ENCODE measurements at places on chromosomes 16 and 17.
A peak's percentile ranks its signal among the peaks of the same experiment; 100 is the strongest.

GRCh38 chr17:77382966-77383612, 242.3 kb downstream of the SEC14L1 start:
- DNase-seq: no peak

DNA sequence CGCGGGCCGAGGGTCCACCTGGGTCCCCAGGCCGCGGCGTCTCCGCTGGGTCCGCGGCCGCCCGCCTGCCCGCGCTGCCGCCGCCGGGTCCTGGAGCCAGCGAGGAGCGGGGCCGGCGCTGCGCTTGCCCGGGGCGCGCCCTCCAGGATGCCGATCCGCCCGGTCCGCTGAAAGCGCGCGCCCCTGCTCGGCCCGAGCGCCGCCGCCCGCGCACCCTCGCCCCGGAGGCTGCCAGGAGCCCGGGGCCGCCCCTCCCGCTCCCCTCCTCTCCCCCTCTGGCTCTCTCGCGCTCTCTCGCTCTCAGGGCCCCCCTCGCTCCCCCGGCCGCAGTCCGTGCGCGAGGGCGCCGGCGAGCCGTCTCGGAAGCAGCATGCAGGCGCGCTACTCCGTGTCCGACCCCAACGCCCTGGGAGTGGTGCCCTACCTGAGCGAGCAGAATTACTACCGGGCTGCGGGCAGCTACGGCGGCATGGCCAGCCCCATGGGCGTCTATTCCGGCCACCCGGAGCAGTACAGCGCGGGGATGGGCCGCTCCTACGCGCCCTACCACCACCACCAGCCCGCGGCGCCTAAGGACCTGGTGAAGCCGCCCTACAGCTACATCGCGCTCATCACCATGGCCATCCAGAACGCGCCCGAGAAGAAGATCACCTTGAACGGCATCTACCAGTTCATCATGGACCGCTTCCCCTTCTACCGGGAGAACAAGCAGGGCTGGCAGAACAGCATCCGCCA, 504 bp downstream of the FOXC2 start:
- no peak for DNase-seq

- DNase-seq: no peak
Measured at GRCh38 chr17:7290166-7290565, 4.3 kb downstream of the YBX2 start.

- DNase-seq: no peak
Measured at GRCh38 chr16:15776572-15776971, 80.3 kb downstream of the MYH11 start.

DNA sequence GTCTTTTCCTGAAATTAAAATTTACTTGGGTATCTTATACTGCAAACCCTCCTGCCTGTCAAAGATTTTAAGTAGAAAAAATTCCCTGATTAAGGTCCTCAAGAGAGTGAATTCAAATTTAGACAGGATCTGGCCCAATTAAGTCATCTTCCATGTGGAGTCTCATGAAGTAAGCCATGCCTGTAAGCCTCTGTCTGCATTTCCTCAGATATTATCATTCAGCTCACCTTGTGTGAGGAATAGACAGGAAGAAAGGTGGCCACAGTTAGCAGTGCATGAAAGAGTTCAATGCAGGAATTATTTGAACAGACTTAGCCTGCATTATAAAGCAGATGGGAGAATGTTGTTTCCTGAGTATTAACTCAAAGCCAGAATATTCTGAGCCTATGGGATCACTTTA, 174.7 kb downstream of the HS3ST3A1 start:
- no peak for DNase-seq

GRCh38 chr17:1329745-1330343, 50.4 kb downstream of the TRARG1 start:
- DNase-seq: no peak

DNA sequence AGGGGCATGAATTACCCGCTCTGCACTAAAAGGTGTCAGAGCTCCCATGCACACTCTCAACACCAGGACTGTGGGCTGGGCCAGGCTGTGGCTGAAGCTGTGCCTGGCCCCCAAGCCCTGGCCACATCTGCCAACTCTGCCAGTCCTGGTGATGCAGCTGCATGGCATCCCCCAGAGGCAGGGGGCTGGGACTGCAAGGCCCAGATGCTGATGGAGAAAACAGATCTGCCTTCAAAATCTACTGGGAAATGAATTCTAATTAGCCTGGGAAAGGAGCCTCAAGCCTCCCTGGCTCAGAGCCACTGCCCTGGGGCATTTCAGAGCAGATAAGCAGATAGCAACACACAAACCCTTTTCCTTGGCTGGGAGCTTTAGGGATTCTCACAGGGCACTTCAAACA, 3.4 kb downstream of the CHST6 start:
- DNase-seq: no peak

- no peak for DNase-seq
Measured at GRCh38 chr17:2708585-2709182, 2.9 kb downstream of the CLUH start.

DNA sequence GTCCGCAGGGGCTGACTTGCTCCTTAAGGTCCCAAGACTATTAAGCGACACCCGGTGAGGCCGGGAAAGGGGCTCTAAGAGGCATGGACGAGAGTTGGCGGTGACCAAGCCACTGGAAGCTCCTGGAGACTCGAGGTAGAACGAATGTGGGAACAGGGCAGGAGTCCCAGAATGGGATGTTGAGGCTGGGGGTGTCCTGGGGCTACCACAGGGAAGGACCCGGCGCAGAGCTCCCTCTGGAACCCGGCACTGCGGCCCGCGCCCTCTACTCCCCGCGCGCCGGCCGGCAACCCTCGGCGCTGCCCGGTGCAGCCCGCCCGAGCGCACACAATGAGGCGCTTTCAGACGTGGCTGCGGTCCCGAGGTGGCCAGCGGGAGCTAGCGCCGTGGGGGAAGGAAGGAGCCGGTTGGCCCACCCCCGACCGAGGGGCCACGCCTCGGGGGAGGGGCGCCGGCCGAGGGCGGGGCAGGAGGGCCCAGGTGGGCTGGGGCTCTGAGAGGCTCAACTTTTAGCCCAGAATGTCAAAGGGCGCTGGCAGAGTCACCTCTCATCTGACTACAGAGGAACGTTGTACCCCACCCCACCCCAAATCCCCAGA, at the start of gene CHST6:
Gene CHST6, minus strand, starts transcription at position 366 of the 599 bp plus-strand sequence. CDS start 15,613 bp downstream, outside the sequence.
- DNase-seq: no peak

GRCh38 chr17:19306160-19307111, 56.1 kb downstream of the B9D1 start:
- DNase-seq: peak; percentile 6

DNA sequence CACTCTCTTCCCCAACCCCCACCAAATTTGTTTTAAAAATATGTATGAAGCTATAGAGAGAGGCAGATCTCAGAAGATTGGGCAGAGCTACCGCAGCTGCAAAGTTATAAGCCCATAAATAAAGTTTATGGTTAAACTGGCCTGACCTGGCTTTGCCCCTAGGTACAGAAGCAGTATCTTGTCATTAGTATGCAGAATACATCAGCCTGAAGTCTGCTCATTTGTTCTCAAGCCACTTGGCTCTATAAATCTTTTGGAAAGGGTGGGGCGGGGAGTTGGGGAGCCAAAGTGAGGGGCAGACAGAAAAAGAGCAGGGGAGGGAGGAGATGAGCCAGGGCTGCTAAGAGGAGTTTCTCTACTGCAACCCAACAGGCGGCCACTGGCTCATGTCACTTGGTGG, 113.2 kb downstream of the SOX9 start:
- no peak for DNase-seq

DNA sequence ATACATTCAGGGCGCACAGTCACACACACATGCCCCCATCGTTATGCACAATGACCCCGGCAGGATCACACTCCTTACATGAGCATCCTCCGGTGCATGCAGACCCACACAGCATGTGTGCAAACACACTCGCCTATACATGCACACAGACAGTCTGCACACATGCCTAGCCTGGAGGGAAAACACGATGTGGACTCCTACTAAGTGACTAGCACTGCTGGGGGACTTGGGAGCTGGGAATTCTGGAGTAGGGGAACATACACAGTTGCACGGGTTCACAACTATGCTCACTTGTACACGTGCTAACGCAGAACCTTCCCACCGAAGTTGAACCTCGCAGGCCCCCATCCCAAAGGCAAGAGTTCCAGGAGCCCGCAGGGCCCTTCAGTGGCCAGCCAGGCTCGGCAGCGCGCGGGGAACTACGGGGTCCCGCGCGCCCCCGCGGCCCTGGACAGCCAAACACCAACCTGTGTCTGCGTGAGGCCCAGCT, 2.0 kb downstream of the DLX3 start:
- DNase-seq: no peak

DNA sequence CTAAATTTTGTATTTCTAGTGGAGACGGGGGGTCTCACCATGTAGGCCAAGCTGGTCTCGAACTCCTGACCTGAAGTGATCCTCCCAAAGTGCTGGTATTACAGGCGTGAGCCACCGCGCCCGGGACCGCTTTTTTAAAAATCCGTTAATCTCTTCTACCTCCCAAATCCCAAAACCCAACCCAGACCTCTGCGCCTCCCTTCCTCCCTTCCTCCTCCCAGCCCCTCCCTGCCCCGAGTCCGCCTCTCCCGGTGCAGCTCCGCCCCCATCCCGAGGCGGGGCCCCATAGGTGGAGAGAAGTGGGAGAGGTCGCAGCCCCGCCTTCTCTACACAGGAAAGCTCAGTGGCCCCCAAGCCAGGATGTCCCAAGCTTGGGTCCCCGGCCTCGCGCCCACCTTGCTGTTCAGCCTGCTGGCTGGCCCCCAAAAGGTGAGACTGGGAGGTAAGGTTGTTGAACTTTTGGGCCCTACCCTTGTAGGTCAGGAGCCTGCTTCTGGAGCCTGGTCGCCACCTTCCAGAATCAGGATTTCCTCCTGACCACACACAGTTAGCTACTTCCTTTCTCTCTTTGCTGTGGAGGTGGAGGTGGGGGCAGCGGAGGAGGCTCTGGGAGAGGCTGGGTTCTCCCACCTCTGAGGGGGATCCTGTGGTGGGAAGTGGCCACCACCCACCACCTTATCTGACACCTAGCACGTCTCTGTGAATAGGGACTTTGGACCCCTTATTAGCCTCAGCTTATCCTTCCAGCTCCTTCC, at the start of gene TMEM92:
Gene TMEM92, plus strand, starts transcription at position 325 of the 755 bp plus-strand sequence. Its CDS starts 36 bp downstream, at position 361.
- DNase-seq: no peak

DNA sequence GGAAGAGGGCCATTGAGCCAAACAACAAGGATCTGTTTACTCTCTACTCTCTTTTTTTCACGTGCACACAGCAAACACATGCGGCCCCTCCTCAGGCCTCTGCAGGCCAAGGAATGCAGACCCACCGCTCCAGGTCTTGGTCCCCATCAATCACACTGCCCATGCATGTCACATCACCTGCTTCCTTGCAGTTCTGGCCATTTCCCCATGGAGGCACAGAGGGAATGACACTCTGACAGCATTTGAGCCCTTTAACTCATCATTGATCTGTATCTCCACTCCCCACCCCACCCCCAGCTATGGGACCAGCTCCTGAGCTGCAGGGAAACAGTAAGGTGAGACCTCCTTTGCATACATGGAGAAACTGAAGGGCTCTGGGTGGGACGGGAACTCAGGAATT, 45.9 kb upstream of the MEIOC start:
- no peak for DNase-seq

DNA sequence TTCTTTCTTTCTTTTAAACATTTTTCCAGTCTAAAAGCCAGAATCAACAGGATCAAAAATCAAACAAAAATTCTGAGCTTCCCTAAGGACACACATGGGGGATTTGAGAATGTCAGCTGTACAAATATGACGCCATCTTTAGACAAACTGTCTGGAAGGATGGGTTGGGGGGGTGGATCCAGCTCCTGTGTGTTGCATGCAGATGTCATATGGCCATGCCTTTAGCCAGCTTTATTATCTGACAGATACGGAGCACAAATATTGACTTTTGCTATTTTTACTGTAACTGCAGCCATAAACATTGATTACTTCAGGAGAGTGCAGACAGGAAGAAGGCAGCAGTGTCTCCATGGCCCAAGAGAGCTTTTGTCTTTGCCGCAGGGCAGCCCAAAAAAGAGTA, 279.4 kb upstream of the ELAC2 start:
- DNase-seq: no peak

DNA sequence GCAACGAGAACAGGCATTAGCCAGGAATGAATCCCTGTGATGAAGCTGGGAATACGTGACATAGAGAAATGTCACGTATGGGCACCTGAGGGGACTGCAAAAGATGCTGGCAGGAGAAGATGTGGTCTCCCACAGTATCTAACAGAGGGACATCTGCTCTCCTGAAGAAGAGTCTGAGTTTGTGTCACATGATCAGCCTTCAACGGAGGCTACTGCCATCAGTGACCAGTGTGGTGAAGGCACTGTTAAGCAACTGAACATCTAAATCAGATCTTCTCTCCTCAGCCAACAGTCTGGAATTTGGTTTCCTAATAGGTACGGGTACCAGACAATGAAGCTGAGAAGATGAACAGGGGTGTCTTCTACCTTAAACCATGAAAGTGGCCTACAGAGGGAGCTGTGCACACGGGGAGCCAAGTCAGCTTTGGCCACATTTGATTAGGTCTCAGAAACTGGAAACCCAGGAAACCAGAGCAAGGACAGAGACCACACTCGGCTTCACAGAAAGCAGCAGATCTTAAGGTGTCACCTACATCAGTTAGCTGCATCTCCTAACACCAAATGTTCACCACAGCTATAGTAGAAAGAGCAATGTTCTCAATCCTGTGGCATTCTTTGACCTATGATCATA, 41.8 kb downstream of the BRD7 start:
- DNase-seq: peak; percentile 47
